A673 (cell line): ENCODE measurements at places on chromosomes 1 and 21. TPM values are rescaled to one million over a fixed set of nuclear protein-coding genes. Genes with fewer than 3 reads are reported as not detected.

- H3K36me3 ChIP-seq, result no peaks in the 10 kb centered on the region
- H3K27me3 ChIP-seq, result no peaks in the 10 kb centered on the region
- no peaks in the 10 kb centered on the region for H3K4me1 ChIP-seq
- no peak for DNase-seq
- no peak overlapping the region for H3K4me3 ChIP-seq
- H3K27ac ChIP-seq, result no peak overlapping the region
These were observed 43.9 kb upstream of the SGIP1 start for GRCh38 chr1:66489972-66490601.

DNA sequence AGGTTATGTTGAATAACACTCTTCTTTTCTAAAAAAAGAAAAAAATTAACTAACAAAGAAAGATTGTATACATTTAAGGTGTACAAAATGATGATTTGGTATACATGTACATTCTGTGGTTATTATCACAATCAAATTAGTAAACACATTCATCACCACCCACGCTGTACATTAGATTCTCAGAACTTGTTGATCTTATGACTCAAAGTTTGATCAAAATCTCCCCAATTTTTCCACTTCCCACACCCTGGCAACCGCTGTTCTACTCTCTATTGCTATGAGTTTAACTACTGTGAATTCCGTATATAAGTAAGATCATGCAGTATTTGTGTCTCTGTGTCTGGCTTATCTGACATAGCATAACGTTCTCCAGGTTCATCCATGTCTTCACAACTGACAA lies 469.5 kb upstream of the CHRM3 start:
- no peaks in the 10 kb centered on the region for H3K27me3 ChIP-seq
- no peaks in the 10 kb centered on the region for H3K36me3 ChIP-seq
- H3K4me3 ChIP-seq, result no peak overlapping the region
- DNase-seq, result no peak
- no peaks in the 10 kb centered on the region for H3K4me1 ChIP-seq

Gene MFAP2
- 27.2 and 44.7 TPM in 2 replicates for total RNA-seq

GRCh38 chr1:147115496-147115895 lies 56.8 kb downstream of the PRKAB2 start:
- H3K36me3 ChIP-seq, result no peaks in the 10 kb centered on the region
- no peak overlapping the region for H3K27ac ChIP-seq
- no peak for DNase-seq
- no peaks in the 10 kb centered on the region for H3K27me3 ChIP-seq

Gene CD52
- total RNA-seq, result not detected in 2 replicates

- H3K36me3 ChIP-seq, result peaks cover 3% of the 10 kb centered on the region
- H3K4me3 ChIP-seq, result no peak overlapping the region
- H3K4me1 ChIP-seq, result no peaks in the 10 kb centered on the region
- H3K27me3 ChIP-seq, result no peaks in the 10 kb centered on the region
- H3K27ac ChIP-seq, result no peak overlapping the region
- DNase-seq, result no peak
These were observed 12.8 kb downstream of the SNAP47 start for GRCh38 chr1:227747948-227748495.

Gene PMF1
- 89.6 and 96.6 TPM in 2 replicates for total RNA-seq

GRCh38 chr1:177164380-177165068 lies at the start of gene ASTN1:
ASTN1 (minus strand) TSS chr1:177164712; CDS start chr1:177164676, 36 bp downstream.
- no peaks in the 10 kb centered on the region for H3K4me1 ChIP-seq
- H3K27ac ChIP-seq, result no peak within 1 kb of the TSS
- H3K27me3 ChIP-seq, result peaks cover 78% of the 10 kb centered on the region
- peak within 1 kb of the TSS; percentile 42 for H3K4me3 ChIP-seq
- DNase-seq, result no peak

DNA sequence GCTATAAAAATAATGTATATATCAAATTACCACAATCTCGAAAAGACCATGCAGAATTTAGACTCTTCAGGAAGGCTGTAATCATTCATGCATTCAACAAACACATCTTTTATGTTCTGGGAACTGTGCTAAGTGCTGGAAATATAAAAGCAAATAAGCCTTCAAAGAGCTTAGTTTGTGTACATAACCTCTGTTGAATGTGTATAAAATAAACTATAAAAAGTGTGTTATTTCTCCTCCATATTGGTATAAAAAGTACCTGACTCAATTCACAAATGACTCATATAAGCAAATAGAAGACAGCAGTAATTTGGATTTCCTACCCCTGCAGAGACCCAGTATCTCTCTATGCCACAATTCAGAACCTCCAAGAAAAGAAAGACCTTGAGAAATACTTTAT lies 36.8 kb downstream of the RAB3GAP2 start:
- no peak for DNase-seq
- H3K27me3 ChIP-seq, result no peaks in the 10 kb centered on the region
- H3K4me1 ChIP-seq, result no peaks in the 10 kb centered on the region
- H3K36me3 ChIP-seq, result no peaks in the 10 kb centered on the region
- H3K27ac ChIP-seq, result no peak overlapping the region
- H3K4me3 ChIP-seq, result no peak overlapping the region
